Nucleus accumbens (tissue), 56 donors: ENCODE measurements at places on chromosomes 3 and 15.
A peak's percentile ranks its signal among the peaks of the same experiment; 100 is the strongest.

DNA sequence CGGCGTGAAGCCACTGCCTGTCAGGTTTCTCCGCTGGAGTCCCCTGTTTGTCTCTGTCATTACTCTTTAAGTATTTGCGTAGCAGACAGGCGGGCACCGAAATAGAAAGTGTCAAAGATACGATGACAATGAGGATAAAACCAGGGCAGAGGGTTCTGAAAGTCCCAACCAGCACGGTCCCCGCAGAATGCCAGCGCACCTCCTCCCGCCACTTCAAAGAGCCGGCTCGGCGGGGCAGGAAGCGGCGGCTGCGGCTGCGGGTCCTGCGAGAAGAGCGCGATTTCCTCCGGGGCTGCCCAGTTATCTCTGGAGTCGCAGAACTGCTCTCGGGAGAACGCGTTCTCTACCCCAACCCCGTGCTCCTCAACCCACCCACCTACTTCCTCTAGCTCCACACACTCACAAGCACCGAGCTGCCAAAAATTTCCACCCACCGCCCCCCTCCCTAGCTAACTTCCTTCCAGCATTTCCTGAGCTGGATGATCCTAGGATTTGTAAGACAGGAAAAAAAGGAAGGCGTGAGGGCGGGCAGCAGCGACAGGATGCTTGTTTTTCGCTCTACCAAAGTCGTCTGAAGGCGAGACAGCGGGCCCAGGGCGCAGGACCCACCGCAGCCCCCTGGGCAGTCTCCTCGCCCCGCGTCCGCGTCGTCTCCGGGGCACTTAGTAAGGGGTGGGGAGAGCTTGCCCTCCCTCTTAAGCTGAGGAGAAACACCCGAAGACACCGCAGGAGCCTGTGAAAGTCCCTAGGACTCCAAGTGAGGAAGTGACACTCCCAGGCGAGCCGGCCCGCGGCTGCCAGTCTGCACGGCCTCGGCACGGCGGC is at the start of gene ARHGAP31:
Gene ARHGAP31 (plus strand): TSS at position 513 of the 825 bp plus-strand sequence. CDS start 522 bp downstream, outside the sequence.
- DNase-seq = peak; percentile 45

- no peak for DNase-seq
These were observed 147.0 kb upstream of the THRB start for GRCh38 chr3:24641628-24642027.

DNA sequence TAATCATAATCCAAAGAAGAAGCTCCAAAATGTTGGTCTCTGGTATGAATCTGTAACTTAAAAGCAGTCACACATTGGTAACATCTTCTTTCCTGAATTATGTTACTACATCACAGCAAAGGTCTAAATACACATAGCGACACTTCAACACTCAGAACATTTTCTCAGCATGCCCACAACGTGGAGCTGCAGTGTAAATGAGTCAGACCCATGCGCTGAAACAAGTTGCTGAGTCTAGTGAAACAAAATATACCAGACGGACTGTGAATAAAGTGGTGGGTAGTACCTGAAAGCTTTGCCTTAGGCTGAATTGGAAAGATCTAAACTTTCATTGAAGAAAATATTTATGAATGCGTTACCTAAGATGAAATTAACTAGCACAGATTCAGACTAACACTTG is 33.2 kb upstream of the GOLGA8B start:
- DNase-seq = no peak

- no peak for DNase-seq
These were observed 13.9 kb downstream of the ELL3 start for GRCh38 chr15:43762824-43763223.

- no peak for DNase-seq
These were observed 29.7 kb downstream of the MRPS11 start for GRCh38 chr15:88497109-88497765.
